ENCODE measurements at places on chromosomes 1 and 21. TPM values are rescaled to one million over a fixed set of nuclear protein-coding genes. Genes with fewer than 3 reads are reported as not detected.

Gene CACHD1
- 3.7 TPM for total RNA-seq

Gene FRRS1
- 2.1 TPM for total RNA-seq

Gene CACNA1S
- not detected for total RNA-seq

Gene FHAD1
- not detected for total RNA-seq

Gene MIXL1
- total RNA-seq, result not detected

Gene RAP1GAP
- total RNA-seq, result 2.4 TPM
